ENCODE measurements at places on chromosomes 7 and 10.

DNA sequence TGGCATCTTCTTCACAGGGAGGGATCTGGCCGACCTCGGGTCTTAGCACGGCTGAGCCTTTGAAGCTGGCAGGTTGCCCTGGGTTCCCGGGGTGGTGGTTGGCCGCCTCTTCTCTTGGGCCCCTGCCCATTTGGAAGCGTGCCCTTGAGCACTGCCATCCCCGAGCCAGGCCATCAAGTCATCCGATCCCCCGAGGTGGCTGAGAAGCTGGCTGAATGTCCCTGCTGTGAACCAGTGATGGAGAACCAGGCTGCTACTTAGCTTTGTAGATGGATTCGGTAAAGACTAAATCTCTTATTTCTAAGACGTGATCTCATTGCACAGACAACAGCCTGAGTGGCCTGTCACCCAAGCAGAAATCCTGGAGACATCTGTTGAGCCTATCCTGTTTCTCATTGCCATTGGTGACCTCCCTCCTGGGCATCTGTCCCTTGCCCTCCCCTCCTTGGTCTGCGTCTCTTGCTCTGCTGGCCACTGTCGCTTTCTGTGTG, 74.3 kb downstream of the GRK5 start:
- peak; percentile 79 for DNase-seq

DNA sequence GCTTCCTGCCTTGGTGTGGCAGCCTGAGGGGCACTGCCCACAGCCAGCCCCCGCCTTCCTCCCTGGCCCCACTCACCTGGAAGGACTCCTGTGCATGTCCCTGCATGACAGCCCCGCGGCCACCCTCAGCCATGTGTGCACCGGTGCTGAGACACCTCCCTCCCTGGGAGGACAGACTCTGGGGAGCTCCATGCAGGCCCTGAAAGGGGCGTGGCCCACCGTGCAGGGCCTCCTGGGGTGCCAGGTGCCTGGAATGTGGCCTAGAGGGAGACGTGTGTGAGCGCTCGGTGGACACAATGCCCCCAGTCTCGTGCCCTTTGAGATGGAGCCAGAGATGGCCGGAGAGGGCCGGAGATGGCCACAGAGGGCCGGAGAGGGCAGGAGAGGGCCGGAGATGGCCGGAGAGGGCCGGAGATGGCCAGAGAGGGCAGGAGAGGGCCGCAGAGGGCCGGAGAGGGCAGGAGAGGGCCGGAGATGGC, 59.1 kb upstream of the PPP2R2D start:
- DNase-seq: no peak

DNA sequence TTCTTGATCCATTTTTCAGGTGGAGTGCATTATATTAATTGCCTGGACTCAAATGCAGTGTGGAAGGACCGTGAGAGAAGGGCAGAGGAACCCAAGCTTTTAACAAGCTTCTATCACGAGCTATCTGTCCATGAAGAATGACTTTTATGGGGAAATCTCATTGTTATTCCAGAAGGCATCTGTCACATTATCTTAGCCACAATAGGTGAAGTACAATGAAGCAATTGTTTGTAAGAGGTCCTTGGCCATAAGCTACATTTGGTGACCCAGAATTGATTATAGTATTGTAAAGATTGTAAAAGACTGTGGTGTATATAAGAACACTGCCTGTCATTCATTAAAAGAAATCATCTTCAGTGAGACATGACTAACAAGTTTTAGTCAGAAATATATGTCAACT, 58.6 kb upstream of the RELN start:
- DNase-seq: no peak

DNA sequence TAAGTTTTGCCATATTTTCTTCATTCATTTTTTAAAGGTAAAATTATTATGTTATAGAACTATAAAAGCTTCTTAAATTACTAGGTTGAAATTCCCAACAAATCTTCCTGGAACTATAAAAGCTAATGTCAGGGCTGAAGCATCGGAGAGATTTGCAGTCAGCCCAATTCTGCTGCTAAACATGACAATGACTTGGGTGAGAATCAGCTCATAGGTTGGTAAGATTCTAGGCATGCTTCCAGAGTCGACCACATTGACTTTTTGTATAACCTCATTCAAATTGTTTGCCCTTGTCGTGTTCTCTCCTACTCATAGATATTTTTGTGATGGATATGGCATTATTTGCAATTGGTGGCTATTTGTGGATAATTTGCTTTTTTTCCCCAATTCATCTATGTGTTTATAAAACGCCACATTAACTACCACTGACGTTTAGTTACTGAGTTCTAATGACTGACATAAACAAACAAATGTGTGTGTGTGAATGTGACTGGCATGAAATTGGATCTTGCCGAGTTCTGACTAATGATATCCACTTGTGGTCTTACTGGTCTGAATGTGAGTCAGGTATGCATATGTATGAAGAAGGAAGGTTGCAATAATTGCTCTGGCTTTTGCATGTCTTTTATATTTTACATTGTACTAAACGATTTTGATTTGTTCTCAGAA, 579.8 kb downstream of the PARD3 start:
- DNase-seq: no peak

DNA sequence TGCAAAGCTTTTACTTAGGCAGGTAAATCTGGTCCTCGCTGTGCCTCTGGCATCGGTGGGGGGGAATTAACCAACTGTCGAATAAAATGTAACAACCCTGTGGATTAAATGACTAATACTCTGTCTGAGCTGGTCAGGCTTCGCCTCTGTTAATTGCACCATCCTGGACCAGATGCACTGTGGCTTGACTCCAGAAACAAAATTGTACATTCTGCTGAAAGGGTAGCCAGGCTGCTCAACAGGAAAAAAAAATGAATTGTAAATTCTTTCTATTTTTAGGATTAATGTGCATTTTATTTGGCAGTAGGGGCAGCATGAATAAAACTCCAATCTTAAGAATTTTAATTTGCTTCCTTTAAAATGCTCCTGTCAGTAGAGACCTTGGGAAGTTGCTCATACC, 389.4 kb downstream of the SORCS1 start:
- peak; percentile 6 for DNase-seq

DNA sequence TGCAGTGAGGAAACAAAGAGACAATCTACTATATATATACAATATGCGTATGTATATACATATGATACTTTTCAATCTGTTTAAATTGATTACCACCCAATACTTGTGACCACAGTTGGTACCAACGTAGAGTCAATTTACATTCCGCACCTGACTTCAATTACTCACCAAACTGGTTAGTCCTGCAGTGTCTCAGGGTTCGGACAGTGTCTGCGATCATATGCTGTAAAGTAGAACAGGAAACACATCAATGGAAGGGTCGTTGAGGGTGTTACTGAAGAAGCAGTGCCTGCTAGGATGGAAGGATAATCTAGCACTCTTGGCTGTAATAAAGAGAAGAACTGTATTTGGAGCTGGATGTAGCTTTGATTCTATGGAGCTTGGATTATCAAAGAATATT, 179.7 kb upstream of the CDCA7L start:
- no peak for DNase-seq

DNA sequence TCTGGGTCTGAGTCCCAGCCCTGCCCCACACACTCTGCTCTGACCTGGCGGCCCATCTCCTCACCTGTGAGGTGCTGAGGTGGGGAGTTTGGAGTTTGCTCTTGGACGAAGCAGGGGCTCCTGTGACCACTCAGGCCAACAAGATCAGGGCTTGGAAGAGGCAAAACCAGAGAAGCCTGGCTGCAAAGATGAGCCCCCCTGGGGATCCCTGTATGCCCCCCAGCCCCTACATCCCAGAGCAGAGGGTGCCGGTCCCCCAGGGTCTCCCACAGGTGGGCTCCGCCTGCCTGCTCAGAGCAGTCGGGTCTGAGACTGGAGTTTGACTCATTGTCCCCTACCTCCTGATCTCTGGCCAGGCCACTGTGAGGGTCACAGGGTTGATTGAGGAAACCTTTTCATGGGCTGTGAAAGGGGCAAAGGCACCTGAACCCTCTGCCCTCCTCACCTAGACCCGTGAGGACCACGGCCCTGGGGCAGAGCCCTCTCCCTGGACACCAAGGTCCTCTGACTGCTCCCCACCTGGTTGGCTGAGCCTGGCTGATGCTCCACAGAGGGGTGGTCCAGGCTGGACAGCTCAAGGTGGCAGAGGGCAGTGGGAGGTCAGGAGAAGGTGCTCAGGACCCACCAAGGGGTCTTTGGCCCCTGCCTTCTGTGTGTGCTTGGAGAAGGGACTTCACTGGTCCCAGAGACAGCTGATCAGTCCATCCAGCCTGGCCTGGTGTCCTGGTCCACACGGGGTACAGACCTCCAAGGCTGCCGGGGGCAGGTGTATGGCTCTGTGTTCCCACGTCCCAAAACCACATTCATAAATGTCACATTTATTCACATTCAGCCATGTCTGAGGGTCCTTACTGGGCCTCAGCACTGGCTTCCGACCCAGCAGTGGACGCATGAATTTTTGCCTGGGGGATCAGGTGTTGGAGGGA, 9.1 kb upstream of the SCART1 start:
- no peak for DNase-seq

DNA sequence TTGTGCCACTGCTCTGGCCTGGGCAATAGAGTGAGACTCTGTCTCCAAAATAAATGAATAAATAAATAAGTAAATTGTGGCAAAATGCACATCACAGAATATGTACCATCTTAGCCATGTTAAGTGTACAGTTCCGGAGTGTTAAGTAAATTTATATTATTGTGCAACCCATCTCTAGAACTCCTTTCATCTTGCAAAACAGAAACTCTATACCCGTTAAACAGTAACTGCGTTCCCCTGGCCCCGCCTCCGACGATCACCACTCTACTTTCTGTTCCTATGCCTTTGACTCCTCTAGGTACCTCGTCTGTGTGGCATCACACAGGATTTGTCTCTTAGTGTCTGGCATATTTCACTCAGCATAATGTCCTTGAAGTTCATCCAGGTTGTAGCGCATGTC, 356.4 kb upstream of the FOXK1 start:
- no peak for DNase-seq

DNA sequence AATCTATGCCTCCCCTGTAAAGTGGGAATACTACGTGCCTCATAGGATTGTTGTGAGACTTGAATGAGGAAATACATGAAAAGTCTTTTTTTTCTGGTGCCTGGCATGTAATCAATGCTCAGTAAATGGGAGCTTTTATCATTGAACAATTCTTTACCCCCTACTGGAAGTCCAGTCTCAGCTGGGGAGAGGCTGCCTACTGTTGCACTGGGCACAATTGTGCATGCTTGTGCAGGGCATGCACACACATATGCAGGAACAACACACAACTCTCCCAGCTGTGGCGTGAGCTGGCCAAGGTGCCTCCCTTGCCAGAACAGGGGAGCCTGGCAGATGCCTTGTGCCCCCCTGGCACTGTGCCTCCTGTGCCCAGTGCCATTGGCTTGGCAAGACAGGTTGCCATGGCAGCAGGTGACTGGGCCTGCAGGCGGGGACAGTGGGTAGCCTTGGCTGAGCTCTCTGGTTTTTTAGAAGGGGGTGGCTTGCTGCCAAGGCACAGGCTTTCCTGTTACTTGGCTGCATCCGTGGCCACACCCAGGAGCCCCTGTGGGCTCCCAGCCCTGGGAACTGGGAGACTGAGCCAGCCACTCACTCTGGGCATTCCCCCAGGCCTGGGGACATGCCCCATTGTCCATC, 16.1 kb upstream of the PALD1 start:
- peak; percentile 93 for DNase-seq

DNA sequence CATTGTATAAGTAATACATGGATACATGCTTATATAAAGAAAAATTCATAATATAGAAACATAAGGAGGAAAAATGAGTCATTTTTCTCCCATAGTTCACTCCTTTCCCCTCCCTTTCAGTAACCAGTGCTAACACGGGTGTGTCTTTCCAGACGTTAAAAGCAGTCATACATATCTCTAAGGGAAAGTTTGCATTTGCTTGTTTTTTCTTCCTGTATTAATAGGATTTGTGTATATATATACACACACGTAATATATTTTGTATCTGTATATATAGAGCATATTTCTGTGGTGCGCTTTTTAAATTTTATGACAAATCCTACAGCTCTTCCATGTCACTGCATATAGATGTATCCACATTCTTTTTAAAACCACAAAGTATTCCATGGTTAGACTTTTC, 78.8 kb downstream of the RALA start:
- no peak for DNase-seq

DNA sequence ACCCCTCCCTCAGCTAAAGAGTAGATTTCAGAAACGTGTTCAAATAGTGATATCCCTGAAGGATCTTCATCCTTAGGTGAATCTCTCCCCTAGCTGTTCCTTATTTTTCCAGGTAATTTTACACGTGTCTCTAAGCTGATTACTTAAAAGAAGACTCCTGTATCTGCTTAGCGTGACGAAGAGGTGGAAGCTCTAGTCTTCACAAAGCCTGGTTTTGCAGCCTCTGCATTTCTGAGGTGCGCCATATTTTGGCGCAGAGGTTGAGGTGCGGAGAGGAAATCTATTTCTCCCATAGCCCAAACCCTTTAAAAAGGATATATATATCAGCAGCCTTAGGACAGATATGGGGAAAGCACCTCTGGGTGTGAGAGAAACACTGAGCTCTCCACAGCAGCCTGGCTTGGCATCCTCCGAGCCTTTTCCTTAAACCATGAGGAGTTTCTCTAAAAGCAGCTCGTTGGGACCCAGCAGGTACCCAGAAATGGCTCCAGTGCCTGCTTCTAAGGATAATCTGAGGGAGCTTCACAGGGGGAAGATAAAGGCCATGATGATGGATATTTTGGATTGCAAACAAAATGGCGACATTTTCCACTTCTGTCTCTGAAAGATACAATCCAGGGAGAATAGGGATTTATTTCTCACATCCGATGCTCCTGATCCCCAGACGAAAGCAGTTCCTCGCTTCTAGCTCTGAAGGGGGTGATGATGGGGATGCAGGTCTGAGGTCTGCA, 3.0 kb upstream of the HOXA2 start:
- DNase-seq: no peak

DNA sequence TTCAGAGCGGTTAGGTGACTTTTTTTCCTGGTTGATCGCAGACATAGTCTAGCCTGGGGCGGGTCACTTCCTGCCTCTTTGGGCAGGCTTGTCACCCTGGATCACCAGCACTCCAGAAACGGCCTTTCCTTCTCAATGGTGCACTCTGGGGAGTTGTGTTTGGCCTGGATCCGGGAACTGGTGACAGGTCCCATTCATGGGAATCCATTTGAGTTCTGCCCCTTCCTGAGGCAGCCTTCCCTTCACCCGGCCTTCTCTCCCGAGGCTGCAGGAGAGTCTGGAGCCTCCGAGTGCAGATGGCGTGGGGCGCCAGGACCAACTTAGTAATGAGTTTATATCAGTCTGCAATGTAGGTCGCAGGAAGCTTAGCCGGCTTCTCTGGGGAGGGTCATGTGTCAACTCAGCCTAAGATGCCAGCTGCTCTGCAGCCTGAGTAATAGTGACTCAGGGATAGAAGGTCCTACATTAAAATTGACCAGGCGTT, 54.2 kb downstream of the TACR2 start:
- DNase-seq: no peak

DNA sequence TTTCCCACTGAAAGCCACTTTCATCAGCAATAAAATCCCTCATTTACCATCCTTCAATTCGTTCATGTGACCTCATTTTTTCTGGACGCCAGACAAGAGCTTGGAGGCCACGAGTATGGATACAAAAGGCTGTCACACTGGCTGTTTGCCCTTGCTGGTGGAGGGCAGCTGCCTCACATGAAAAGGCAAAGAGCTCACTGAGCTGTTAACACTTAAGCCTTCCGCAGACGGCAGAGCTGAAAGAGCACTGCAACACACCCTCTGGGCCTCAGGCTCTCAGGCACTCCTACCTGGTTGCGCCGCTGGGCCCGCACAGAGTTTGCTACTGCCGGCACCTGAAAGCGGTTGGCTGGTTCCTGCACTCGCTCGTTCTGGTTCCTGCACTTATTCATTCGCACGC, 193.5 kb downstream of the CFTR start:
- DNase-seq: peak; percentile 3

GRCh38 chr7:100895956-100896731, 456 bp upstream of the ACHE start:
- peak; percentile 90 for DNase-seq

- no peak for DNase-seq
Measured at GRCh38 chr7:2182461-2182860, 50.3 kb downstream of the MAD1L1 start.
